Stimulated activated CD4-positive, alpha-beta T cell treated with anti-CD3 and anti-CD28 coated beads, Interleukin-15, amount 100 ng/mL, for 1 hour (primary cell): ENCODE measurements at places on chromosomes 6 and 20.

- no peak for DNase-seq
Observed at GRCh38 chr6:49713346-49713745, at the start of gene CRISP2. TSS of gene CRISP2 (minus strand) at chr6:49713543. CDS start at chr6:49709196, 4,347 bp downstream.

- no peak for DNase-seq
Observed at GRCh38 chr20:17771206-17772004, 71.6 kb downstream of the BANF2 start.

DNA sequence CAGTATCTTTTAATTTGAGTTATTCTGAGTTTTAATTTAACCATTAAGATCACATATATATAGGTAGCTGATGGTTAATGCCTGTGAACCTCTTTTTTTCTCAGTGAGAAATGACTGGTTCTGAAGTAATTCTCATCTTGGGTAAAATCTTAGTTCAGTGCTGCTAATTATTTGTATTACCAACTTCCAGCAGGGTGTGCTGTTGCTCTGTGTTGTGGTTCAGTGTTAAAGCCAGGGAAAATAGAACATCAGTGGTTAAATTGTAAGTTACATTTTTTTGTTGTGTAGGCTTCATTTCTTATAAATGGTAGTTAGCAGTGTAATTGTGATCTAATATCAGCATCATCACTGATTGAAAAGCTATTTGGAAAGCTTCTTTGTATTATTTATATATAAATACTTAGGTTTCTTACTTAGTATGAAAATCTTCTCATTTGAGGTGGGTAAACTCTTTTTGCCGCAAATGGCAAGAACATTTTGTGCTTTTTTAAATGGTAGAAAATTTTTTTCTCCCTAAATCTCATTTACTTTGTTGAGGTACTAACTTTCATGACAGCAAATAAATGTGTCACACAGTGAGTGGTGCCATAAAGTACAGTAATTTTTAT, 43.7 kb downstream of the CDC5L start:
- DNase-seq: no peak

DNA sequence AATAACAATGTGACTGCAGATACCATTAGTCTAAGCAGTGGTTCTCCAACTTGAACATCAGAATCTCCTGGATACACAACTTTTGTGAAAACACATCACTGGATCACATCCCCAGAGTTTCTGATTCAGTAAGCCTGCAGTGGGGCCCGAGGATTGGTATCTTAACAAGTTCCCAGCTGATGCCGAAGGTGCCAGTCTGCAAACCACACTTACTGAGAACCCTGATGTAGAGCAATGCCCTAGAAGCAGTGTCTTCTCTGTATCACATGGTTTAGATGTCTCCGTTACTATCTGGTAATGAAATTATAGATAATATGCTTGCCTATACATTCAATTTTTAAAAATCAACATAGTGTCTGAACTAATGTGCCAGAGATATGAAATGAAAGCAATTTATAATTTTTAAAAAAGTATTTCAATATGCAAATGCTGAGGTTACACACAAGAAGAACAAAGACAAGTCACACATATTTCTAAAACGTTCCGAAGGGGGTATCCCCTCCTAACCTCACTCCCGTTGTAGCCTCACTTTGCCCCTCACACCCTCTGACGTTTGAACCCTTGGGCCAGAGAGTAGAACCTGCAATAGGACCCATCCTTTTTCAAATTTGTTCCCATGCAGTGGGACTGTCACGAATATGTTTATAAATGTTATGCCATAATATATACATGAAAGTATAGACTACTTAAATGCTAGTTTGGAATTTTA, 115.4 kb upstream of the SAMD5 start:
- no peak for DNase-seq

GRCh38 chr6:136334465-136334846, 44.8 kb upstream of the BCLAF1 start:
- DNase-seq: no peak

DNA sequence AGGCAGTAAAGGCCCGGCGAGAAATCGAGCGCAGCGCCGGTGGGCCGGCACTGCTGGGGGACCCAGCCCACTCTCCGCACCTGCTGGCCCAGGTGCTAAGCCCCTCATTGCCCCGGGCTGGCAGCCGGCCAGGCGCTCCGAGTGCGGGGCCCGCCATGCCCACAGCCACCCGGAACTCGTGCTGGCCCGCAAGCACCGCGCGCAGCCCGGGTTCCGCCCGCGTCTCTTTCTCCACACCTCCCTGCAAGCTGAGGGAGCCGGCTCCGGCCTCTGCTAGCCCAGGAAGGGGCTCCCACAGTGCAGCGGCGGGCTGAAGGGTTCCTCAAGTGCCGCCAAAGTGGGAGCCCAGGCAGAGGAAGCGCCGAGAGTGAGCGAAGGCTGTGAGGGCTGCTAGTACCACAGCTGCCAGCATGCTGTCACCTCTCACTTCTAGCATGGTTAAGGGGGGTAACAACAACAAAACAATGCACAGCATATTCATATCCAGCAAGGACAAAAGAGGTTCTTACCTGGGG, 11.3 kb upstream of the GMPR start:
- no peak for DNase-seq

DNA sequence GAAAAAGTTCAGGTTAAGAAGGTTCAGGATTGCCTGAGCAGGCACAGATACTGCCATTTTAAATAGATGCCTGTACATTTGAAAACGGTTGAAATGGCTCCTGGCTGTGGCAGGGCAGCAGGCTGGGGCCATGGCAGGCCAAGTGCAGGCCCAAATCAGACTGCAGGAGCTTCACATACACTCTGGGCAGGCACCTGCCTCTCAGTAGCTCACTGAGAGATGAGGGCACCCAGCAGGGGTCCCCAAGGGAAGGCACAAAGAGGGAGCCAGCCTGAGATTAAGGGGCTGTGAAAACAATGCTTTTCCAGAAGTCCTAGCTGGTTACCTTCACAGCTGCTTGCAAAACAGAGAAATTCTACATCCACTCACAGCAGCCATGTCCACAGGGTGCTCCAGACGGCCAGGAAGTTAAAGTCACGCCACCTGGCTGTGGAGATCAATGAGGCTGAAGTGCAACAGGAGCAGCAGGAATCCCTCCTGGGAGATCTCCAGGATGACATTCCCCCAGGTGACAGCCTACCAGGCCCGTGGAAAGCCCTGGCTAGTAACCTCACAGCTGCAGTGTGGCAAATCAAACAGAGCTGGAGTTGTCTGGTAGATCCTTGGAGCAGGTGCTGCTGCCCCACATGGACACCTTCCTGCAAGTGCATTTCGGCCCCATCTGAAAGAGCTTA, 6.2 kb upstream of the RAET1E start:
- no peak for DNase-seq

- no peak for DNase-seq
Observed at GRCh38 chr6:148999501-148999900, 252.7 kb downstream of the UST start.

DNA sequence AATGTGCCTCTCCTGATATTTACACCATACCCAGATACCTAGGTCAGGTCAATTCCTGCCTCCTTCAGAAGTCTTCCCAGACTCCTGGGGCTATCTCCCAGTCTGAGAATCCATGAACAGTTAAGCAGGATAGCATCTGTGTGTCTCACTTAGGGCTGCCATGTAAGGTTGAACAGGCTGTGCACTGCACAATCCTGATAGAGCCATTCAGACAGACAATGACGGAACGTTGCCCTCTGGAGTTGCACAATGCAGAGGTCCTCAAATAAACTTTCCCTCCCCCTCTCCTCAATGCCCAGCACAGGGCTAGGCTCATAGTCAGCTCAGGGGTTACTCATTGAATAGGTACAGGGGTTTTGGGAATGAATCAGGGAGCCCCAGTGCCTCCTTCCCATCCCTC, 89.7 kb downstream of the CD40 start:
- DNase-seq: no peak

GRCh38 chr6:20211037-20211940, 980 bp downstream of the MBOAT1 start:
- no peak for DNase-seq
